ENCODE measurements at places on chromosomes 1 and 21. TPM values are rescaled to one million over a fixed set of nuclear protein-coding genes. Genes with fewer than 3 reads are reported as not detected.

The ARTN gene
- not detected for total RNA-seq

The RAP1GAP gene
- 0.06 TPM for total RNA-seq

The PTP4A2 gene
- 303 TPM for total RNA-seq

The ANKRD35 gene
- 2.3 TPM for total RNA-seq

The PTAFR gene
- not detected for total RNA-seq

The KCNK2 gene
- total RNA-seq, result 5.6 TPM

The RIPK4 gene
- total RNA-seq, result not detected

The HIVEP3 gene
- total RNA-seq, result 1.5 TPM

GRCh38 chr21:39637197-39637970, 24.6 kb downstream of the B3GALT5 start:
- DNase-seq, result no peak

GRCh38 chr1:50548243-50548642, 125.0 kb upstream of the DMRTA2 start:
- DNase-seq, result no peak

- no peak for DNase-seq
Observed at GRCh38 chr1:109158433-109158832, 44.5 kb downstream of the ELAPOR1 start.

DNA sequence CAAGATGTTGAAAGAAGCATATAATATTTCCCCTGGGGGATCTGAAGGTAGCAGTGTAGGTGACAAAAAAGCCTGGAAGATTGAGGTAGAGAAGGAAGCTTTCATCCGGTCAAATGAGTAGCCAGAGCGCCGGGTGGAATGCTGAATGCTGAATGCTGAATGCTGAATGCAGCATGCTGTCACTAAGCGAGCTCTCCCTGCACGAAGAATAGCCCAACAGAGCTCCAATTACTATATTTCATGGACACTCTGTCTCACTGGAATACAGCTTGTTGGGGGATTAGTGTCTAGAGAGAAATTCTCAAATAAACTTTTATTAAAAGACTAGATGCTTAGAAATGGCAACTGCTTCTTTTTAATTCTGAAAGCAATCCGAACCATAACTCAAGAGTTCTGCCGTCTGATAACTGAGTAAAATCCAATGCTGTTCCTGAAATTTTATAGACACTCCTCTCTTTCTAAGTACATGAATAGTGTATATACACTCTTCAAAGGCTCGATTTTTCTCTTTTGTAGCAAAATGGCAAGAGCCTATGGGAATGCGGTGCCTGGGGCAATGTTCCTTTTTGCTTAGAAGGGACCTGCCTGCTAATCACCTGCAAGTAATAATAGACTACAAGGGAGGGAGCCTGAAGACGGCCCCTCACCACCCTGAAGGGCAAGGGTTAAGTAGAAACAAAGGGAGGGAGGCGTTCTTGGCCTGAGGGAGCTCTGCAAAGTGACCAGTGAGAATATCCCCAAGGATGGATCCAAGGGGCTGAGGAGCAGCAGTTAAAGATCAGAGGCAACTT, 203.7 kb upstream of the ESRRG start:
- DNase-seq, result no peak

DNA sequence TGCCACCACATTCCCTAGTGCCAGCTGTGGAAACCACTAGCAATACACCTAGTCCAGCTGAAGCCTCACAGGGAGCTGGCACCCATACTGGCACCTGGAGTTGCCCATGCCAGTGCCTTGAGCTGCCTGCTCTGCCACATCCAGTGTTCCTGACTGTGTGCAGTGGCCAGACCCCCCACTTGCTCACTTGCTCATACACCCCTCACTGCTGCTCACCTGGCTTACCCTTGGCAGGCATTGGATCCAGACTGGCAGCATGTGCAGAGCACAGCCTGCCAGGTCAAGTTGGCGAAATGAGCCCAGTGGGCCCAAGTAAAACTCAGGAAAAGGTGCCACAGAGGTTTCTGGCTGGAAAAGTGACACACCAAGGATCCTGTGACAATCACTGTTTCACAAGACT, 1618.6 kb upstream of the PRMT6 start:
- no peak for DNase-seq

DNA sequence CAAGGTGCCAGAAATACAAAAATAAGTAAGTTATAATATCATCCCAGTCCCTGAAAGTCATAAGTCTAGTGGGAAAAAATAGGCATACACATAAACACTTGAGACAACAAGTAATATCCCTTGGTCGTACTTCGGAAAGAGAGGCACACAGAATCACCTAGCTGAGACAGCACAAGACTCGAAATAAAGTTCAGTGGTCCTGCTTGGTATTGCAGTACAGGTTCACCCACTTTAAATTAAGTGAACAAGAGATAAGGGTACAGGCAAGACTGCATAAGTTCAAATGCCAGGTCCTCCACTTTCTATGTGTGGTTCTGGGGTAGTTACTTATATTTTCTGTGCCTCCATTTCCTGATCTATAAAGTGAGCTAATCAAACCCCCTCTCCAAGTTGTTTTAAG, 47.6 kb downstream of the SEC16B start:
- no peak for DNase-seq

Measured in LHCN-M2 (cell line).